NCI-H1105 treated with DMSO at 0.1 percent for 48 hours (cell line): ENCODE measurements at places on chromosomes 11 and 22.

GRCh38 chr11:70068345-70068744 is 9.8 kb upstream of the ANO1 start:
- DNase-seq = no peak

DNA sequence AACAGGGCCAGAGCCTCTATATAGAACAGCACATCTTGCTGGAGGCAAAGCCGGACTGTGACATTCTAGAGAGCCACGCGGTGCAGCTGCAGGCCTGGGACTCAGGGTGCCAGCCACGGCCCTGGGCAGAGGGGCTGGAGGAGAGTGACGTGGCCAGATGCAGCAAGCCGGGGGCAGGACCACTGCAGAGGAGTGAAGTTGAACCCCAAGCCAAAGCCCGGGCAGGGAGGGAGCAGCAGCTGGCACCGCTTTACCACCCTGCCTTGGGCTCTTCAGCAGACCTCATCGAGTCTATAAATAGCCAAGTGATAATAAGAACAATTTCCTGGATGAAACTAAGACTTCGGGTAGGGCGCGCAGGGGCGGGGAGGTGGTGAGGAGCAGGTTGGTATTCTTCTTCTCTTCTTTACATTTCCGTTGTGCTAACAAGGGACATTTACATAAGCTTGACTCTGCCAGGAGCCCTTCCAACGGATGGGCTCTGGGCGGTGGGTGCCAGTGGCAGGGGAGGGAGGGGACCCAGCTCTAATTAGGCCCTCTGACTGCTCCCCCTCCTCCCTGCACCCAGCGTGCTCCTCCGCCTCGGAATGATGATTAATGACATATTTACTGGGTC is 110.2 kb downstream of the ST3GAL4 start:
- DNase-seq = peak; percentile 88

DNA sequence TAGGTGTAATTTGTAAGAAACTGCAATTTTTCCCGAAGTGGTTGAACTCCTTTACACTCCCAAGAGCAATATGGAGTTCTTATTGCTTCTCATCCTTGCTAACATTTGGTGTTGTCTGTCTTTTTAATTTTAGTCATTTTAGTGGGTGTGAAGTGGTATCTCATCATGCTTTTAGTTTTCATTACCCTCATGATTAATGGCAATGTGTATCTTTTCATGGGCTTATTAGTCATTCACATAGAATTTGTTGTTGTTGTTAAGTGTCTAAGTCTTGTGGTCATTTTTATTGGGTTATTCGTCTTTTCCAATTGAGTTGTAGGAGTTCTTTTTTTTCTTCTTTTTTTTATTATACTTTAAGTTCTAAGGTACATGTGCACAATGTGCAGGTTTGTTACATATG is 238.3 kb upstream of the SESN3 start:
- no peak for DNase-seq

DNA sequence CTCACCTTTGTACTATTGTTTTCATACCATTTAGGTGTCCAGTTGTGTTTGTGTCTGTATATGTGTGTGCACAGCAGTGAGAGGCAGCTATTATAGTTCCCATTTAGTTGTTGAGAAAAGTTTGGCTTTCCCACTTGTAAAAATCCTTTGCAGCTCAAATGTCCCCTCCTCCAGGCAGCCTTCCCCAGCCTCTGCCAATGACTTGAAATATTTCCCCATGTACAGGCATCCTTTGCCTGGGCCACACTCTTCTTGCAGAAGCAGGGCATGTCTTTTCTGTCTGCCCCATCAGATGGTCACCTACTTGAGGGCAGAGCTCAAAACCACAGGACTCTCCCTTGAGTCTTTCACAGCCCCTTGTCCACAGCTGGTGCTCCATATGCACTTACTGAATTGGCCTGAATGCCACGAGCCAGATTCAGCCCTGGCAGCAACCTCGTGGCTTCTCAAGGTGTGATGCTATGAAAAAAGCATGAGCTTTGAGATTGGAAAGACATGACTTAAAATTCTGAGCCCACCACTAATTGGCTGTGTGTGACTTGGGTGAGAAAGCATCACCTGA is 39.3 kb downstream of the MYEOV start:
- DNase-seq = no peak

DNA sequence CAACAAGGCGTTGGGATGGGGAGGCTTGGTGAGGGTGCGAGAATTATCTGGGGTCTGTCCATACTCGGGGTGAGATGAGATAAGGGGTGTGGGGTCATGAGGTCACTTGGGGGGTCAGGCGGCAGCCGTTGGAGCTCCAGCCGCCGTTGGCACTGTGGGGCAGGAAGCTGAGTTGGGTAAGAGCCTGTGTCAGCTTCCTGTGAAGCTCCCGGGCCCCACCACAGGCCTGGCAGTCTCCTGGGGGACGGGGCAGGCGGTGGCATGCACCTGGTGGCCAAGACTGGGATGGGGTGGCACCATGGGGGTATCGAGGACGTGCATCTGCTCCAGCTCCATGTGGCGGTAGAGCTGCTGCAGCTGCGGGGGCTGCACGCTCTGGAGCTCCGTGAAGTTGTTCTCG is 7.1 kb upstream of the MYBPC3 start:
- no peak for DNase-seq

DNA sequence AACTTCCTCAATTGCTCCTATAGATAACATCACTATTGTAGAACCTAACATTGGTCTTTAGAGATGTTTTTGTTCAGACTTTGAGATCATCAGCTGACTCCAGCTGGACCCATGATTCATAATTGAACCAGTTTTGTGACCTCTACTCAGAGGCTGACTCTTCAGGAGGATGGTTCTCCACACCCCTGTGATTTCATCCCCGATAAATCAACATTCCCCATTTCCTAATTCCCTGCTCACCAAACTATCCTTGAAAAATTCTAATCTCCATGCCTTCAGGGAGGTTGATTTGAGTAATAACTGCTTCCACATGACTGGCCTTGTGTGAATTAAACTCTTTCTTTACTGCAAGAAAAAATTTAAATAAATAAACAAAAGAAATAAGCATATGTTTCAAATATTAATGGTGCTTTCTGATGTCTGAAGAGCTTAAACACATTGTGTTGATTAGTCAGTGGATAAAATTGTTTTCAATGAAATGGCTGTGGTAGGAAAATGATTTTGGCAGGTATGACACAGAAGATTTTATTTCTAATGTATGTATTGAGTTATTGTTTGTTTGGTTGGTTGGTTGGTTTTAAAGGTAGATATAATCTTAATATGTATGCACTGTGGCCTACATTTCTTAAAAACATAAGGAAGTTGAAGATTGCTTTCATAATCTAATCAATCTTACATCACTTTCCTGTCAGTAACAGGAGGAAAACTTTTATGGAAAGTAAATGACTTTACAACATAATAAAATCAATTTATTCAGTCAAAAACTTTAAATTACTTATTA is 427.9 kb upstream of the CCDC179 start:
- no peak for DNase-seq

DNA sequence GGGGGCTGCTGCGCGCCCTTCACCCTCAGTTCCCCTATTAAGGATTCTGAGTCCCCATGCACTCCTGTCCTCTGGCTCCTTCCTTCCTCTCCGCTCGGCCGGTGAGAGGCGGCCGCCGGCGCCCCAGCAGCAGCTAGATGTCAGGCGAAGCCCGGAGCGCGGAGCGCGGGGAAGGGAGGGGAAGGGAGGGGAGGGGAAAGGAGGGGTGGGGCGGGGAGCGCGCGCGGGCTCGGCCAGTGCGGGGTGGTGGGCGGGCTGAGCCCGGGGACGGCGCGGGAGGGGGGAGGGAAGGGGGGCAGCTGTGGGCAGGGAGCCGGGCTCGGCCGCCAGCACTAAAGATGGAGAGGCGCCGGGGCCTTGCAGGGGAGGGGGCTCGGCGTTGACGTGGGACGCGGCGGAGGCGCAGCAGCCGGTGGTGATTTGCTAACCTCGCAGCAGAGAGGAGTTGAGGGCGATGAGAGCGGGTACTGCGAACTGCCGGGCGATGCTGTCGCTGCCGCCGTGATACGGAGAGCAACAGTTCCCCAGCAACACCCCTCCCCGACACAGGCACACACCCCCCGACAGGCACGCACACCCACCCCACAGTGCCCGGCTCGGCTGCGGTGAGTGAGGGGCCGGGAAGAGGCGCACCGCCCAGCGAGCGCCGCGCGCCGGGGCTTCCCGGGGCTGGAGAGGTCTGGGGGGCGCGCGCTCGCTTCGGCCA is at the start of gene ZBTB16:
TSS of gene ZBTB16 (plus strand) at position 434 of the 706 bp plus-strand sequence. CDS start 3,590 bp downstream, outside the sequence.
- peak; percentile 87 for DNase-seq

- DNase-seq = no peak
These were observed 131.2 kb downstream of the VPREB1 start for GRCh38 chr22:22375576-22376351.

- no peak for DNase-seq
These were observed 352.5 kb downstream of the TBC1D22A start for GRCh38 chr22:47114813-47115517.

- no peak for DNase-seq
These were observed 31.6 kb upstream of the SHANK2 start for GRCh38 chr11:71283971-71284441.

GRCh38 chr11:18726040-18726439 is at the start of gene IGSF22:
IGSF22 (minus strand) TSS chr11:18726188; CDS start chr11:18724236, 1,952 bp downstream.
- no peak for DNase-seq

- no peak for DNase-seq
These were observed 26.7 kb downstream of the QSER1 start for GRCh38 chr11:32919338-32919737.

GRCh38 chr11:3873712-3874349 is 18.4 kb downstream of the STIM1 start:
- DNase-seq = no peak

DNA sequence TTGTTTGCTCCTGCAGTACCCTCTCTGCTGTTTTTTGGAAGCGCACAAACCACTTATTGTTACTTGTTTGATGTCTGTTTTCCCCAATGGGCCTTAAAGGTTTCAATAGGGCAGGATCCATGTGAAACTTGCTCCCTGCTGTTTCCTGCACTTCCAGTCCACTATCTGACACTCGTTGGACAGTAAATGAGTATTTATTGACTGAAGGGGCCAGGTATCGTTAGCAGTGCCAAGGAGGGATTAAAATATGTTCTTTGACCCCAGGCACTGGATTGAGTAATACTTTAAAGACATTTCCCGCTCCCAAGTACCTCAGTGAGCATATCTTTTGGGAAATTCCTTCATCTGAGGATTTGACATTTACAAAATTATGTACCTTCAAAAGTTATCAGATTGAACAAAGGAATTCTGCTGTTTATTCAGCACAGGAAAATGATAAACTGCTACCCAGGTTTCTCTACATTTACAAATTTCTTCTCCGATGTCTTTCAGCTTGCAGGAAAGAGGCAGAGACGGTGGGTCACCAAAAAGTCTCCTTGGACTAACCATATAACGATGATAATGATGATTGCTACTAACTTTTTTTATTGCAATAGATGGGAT is 23.3 kb upstream of the OR9Q2 start:
- no peak for DNase-seq

- DNase-seq = no peak
These were observed 157.7 kb upstream of the MTMR2 start for GRCh38 chr11:96081561-96081960.

DNA sequence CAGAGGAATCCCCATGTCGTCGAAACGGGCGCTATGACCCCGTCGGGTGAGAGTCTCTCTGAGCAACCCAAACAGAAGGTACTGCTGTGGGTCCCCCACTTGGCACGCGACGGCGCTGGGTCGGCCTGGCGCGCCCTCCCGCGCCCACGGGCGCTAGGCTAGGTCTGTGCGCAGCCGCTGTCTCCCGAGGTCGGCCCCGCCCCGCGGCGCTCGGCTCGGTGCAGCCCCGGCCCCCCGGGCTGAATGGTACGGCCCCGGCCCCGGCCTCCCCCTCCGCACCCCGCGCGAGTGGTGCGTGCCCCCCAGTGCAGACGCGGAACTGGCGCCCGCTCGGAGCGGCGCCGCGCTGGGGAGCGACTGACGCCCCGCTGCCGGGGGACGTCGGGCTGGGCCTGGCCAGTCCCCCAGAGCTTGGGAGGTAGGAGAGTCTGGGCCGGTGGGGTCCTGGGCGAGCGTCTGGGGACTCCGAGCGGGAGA is at the start of gene MADD:
TSS of gene MADD (plus strand) at position 305 of the 477 bp plus-strand sequence.
- peak; percentile 89 for DNase-seq

DNA sequence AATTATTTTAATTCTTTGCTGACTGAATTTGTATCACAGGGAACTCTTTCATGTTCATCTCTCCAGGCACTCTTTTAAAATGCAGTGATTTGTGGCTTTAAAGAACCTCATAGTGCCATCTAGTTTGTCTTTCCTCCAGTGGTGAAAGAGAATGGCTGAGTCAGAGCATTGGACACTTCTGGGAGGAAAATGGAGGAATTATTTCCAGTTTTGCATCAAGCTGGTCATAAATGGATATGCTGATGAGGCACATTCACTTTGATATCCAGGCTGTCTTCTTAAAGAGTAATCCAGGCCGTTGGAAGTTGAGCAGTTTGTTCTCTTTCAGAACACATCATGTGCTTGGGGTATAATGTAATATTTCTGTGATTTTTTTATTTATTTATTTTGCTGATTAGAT is 273.7 kb downstream of the DDX10 start:
- DNase-seq = no peak
